ENCODE measurements at places on chromosomes 12 and 14.

- DNase-seq, result no peak
These were observed 102.7 kb downstream of the NTF3 start for GRCh38 chr12:5534426-5535199.

- DNase-seq, result no peak
These were observed 13.3 kb upstream of the ANAPC5 start for GRCh38 chr12:121365416-121366062.

DNA sequence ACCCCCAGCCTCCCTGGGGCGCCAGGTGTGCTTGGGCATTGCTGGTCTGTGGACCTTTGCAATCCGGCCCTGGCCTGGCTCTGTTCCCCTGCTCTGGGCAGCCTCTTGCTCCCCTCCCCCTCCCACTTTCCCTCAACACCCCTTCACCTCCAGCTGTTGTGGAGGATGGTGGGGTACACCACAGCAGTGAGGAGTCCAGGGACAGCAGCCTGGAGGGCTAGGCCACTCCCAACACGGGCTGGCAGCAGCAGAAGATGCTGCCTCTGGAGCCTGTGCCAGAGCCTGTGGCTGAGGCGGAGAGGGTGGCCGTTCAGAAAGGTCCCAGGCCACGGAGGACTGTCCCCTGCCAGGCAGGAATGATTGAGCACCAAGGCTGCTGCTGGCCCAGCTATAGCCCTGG is 7.6 kb downstream of the ZBTB42 start:
- DNase-seq, result no peak

- DNase-seq, result no peak
These were observed 63.4 kb upstream of the LHX5 start for GRCh38 chr12:113535100-113535499.

DNA sequence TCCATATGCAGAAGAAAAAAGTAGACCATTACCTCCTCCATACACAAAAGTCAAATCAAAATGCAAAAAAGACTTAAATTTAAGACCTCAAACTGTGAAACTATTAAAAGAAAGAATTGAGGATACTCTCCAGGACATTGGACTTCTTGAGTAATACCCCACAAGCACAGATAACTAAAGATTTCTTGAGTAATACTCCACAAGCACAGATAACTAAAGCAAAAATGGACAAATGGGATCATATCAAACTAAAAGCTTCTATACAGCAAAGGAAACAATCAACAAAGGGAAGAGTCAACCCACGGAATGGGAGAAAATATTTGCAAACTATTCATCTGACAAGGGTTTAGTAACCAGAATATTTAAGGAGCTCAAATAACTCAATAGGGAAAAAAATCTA is 427.9 kb downstream of the CCDC91 start:
- no peak for DNase-seq
